ENCODE measurements at places on chromosomes 2 and 18.

DNA sequence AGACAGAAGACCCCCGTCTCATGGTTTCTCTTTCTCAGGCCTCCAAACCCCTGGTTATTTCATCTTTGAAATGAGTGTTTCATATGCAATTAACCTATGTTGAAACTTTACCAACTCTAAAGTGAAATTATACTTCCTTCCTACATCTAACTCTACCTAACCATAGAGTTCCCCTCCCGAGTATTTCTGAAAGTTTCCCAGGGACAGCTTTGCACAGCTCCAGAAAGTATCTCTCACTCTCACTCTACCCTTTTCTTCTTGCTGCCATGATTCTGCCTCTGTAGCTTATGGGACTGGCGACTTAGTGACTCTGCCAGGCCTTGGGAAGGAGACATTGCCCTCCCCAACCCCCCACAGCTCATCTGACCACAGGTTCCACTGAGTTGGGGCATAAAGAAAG, 107.9 kb downstream of the B3GNT2 start:
- no peak for DNase-seq

GRCh38 chr2:126839796-126840195, 58.9 kb upstream of the TEX51 start:
- no peak for DNase-seq

DNA sequence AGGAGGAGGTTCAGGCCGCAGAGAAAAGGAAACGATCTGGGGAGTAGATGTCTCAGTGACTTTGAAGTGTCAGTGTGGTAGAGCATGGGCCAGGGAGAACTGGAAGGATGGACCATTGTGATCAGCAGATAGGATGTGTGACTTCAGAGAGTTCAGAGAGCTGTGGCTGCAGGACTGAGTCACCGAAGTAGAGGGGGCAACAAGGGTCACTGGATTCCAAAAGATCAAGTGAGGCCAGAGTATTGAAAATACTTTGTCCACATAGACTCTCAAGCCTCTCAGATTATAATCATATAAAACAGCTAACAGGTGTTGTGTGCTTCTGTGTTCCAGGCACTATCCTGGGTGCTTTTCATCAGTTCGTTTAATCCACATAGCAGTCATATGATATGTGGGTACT, 99.4 kb downstream of the CRIM1 start:
- DNase-seq = no peak

GRCh38 chr2:98881153-98881650, 54.8 kb downstream of the CRACDL start:
- DNase-seq = no peak

DNA sequence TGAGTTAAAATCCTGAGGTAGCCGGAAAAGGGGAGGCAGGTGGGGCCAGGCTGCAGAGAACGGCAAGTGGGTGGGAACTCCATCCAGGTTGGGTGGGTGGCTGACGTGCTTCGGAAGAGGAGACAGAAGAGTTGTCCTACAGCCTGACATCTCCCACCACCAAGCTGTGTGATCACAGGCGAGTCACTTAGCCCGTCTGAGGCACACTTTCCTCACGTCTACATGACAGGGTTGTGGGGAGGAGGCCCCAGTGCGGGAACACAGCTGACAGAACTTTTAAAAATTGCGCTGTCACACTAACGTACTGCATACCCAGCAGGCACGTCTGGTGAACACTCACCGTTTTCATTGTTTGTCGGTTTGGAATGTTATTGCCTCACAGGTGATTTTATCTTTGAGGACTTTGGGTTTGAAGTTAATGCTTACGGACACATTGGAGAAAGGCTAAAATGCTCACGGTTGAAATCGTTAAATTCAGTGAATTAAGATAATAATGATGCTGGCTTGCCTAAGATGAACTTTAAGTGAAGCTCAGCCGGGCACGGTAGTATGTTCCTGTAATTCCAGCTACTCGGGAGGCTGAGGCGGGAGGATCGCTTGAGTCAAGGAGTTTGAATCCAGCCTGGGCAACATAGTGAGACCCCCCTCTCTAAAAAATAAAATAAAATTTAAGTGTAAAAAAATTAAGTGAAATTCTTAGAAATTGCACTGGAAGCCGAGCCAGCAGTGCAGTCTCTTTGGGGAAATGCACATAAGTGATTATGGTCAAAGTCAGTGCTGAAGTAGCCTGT, 8.9 kb downstream of the EMILIN2 start:
- no peak for DNase-seq

- DNase-seq = no peak
These were observed 111.3 kb downstream of the CMPK2 start for GRCh38 chr2:6754419-6754818.

- DNase-seq = no peak
These were observed 67.6 kb downstream of the AAK1 start for GRCh38 chr2:69575926-69576325.

DNA sequence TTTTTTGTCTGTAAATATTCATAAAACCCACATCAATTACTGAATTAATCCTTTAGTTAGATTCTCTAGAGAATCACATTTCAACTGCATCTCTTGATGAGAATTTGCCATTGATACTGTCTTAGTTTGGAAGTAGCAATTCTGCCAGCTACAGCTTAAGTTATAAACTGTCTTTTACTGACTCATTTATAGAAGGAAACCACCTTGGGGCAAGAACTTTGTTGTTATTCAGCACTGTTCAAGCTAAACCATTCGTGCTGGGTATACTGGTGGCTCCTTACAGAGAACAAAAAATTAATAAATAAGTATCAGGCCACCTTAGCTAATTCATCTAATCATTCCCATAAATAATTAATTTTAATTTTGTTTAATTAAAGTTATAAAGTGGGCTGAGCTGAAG, 1082.6 kb upstream of the CELF4 start:
- no peak for DNase-seq

GRCh38 chr2:126777620-126777978, 121.1 kb upstream of the TEX51 start:
- no peak for DNase-seq

- no peak for DNase-seq
These were observed 48.6 kb upstream of the GPR17 start for GRCh38 chr2:127597046-127597983.

- no peak for DNase-seq
These were observed 60.0 kb upstream of the ASAP2 start for GRCh38 chr2:9146646-9147045.

GRCh38 chr18:13011719-13012118, 20.6 kb downstream of the CEP192 start:
- DNase-seq = no peak

DNA sequence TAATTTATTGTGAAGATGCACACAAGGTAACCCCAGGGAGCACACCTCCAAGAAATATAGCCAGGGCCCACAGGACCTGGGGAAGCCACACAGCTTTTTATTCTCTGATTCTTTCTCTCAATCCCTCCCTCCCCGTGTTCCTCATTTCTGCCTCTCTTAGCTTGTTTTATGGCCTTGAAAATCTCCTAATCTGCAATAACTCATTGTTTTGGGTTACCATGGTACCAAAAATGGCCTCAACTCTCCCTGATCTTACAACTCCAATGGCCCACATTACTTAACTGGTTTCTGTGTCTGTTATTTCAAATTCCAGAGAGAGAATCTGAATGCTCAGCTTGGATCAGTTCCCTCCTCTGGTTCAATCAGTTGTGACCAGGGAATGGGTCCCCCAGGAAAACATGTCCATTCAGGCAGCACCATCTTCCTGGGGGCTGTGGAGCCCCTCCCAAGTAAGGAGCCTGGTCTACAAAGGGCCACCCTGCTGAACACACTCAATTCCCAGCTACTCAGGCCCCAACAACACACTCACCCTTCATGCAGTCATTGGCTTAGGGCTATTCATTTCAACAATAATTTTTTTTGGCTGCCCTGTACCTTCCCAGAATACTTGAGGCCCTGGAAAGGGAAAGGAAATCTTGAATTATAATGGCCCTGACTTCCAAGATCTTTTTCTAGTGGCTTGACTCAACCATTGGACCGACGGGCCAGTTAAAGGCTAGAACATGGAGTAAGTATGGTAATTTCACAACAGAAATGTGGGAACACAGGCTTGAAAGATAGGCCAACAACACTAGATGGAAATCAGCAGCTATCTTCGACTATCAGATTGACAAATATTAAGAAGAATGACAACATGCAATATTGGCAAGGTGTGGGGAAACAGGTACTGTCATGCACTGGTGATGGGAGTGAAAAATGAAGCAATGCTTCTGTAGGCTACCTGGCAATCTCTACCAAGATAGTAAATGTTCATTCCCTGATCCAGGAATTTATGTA, 41.6 kb upstream of the ST3GAL5 start:
- DNase-seq = no peak

GRCh38 chr2:10940596-10940995, 28.9 kb downstream of the KCNF1 start:
- DNase-seq = no peak

DNA sequence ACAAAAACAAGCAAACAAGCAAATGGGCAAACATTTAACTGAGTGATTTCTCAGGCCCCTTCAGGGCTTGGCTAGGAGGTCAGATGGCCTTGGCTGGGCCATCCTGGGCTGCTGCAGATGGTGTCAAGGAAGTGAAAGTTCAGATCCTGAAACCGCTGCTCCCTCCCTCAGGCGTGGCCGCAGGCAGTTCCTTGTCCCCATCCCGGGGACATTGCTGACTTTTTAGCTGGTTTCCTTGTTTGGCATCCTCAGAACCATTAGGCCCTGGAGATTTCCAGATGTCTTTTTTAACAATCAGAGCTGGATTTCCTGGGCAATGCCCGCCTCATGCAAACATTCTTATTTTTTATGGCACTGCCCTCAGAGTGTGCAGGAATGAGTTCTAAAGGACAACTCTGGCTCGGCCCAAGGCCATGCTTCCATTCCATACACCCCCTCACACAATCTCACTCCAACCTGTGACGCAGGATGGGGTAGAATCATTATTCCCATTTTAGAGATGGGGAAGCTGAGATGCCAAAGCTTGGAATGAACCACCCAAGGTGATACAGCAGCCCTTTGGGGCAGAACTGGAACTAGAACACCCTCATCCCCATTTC, 86.1 kb upstream of the ZCCHC2 start:
- DNase-seq = no peak

DNA sequence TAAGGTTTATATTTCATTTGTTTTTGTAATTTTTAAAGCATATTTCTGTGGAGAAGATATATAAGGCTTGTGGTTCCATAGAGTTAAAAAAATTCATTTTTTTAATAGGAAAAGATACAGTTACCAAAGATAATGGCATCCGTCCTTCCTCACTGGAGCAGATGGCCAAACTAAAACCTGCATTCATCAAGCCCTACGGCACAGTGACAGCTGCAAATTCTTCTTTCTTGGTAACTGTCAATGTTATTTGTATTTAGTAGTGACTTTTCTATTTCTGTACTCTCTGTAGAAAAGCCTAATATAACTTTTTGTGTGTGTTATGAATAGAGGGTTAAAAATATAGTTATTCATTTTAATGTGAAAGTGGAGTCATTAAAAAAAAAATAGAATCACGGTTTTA, 35.1 kb downstream of the HADHB start:
- DNase-seq = no peak

DNA sequence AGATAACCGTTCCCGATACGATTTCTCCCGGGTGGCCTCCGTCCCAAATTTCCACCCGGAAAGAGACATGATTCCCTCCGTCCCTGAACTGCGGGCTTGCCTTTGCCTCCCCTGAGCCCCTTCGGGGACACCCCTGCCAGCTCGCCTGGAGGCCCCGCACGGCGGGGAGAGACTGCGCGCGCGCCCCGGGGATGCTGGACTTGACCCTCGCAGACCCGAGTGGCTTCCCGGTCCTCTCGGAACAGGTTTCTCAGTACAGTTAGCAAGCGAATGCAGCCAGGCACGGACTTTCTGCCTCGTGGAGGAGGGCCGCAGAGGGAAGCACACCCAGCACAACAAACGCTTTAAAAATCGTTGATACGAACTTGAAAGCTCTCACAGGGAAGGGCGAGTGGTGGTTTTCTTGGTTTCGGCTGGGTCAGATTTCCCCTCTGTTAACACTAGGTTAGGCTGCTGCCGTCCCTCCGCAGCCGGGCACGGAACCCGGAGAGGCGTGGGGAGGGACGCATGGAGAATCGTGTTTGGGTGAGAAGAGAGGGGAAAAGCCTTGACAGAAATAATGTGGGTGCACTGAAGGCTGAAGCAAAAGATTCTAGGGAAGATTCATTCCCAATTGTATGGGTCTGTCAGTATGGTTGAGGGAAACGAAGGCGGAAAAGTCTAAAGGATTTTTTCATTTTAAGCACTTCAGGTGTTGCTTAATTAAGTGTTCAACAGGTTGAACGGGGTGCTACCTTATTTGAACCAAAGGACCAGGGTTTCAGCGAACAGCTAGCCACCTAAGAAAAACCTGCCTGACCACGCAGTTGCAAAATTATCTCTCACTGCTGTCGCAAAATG, 916 bp downstream of the TNFRSF11A start:
- no peak for DNase-seq

GRCh38 chr2:111927723-111928122, 29.3 kb downstream of the MERTK start:
- DNase-seq = no peak

DNA sequence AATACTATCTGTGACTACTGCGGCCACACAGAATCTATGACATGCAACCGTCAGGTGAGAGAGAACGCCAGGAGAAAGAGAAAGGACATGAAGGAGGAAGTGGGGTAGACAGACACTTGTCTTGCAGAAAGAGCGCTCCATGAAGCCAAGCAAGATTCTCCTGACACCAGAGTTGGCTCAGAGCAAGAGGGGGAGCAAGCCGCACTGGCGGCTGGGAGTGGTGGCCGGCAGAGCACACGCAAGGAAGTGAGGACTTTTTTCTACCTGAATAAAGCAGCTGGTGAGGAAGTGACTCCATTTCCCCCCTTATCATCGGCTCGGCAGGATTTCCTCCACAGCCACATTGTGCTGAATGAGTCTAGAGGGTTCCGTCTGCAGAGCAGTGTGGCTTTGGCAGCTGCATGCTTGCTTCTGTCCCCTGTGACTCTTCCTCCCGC, 181.6 kb downstream of the BCL2 start:
- no peak for DNase-seq

DNA sequence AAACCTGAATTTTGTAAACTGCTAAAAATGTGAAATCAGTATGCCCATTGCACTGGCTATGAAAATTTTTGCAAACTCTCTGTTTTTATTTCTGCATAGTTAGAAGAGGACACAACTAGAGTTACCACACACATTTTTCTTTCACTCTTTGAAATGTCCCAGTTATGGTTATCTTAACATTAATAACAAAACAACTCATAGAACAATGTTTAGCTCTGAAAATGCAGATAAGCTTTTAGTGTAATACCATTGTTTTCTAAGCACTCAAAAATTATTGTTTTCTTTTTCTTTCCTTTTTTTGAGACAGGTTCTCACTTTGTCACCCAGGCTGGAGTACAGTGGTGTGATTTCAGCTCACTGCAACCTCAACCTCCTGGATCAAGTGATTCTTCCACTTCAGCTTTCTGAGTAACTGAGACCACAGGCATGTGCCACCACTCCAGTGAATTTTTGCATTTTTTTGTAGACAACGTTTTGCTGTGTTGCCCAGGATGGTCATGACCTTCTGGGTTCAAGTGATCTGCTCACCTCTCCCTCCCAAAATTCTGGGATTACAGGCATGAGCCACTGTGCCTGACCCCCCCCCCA, 1204.5 kb upstream of the ZEB2 start:
- no peak for DNase-seq

GRCh38 chr2:834233-834632, 116.4 kb upstream of the SNTG2 start:
- DNase-seq = no peak
